EL (cell line): ENCODE measurements at places on chromosomes 7 and 10.

DNA sequence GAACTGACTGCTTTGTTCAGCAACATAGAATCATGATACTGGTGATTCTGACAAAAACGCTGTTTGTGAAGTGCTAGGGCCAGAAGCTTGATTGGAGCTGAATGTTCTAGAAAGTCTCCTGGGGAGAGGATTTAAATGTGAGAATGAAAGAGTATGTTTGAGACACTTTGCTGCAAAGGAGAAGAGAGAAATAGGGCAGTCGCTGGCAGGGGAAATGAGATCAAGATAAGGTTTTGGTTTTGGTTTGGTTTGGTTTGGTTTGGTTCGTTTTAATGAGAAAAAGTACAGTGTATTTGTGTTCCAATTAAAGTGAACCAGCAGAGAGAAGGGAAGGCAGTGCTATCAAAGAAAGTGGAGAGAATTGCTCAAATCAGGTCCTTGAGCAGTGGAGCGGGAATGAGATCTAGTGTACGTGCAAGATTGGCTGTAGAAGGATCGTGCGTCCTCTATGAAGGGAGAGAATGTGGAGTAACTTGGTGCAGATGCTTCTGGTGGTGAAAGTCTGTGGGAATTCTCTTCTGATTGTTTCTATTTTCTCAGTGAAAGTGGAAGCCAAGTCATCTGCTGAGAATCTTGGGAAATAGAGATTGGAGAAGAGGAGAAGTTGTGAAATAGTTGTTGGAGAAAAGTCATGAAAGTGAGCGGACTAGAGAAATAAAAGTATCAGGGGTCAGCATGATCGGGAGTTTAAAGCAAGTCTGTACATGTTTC, 270.5 kb downstream of the CCDC3 start:
- DNase-seq, result no peak

DNA sequence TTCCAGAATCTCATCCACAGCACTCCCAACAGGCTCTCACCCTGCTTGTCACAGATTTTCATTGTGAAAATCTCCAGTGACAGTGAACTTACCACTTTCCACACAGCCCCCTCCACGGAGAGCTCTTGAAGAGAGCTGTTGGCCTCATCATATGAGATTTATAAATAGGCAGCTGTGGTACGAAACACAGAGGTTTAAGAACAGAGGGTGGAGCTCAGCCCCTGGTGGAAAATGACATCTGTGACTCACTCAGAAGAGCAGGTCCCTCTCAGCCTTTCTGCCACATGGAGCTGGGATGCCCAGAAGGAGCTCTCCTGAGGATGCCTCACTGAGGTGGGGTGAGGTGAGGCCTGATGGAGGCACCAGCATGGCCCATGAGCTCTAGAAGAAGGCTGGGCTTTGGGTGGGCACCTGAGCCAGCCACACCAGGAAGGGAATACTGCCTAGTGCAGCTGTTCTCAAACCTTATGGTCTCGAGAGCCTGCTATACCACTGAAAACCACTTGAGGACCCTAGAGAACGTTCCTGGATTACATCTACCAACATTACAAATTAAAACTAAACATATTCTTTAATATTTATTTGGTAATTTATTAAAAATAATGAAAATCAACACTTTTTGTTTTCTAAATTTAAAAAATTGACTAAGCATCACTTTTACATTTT, 25.8 kb upstream of the EEPD1 start:
- no peak for DNase-seq

DNA sequence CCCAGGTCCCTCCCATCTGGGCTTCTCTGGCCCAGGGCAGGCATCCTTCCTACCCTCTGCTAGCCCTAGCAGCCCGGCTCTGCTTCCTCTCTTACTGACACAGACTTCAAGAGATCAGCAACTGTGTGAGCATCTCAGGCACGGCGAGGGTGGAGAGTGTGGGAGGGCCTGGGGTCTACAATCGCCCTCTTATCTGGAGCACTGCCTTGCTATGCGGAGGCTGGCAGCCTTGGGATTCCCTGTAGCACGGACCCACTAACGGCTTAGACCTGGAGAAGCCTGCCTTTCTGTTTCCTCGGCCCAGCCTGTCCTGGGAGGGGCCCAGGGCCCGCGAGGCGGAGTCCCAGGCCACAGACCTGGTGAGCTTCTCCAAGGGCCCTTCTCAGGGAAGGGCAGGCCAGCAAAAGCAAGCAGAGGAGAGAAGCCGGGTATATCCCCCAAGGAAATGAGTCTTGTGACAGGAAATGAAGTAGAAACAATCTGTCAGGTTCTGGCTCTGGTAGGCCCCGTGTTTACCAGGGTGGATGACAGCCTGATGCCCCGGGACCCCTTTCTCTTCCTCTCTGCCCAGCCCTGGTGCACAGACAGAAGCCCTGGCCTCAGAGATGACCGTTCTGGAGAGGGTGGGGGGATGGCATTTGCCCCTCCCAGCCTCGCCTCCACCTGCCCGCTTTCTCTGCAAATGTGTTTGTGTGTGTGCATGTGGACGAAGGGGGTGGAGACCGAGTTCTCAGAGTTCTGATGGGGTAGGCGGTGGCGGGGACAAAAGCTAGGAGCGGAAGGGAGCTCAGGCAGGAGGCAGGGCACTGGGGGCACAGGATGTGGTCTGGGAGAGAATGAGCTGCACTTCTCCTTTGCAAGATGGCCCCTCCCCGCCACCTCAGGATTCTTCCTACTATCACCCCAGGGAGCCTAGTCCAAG, 2.5 kb downstream of the LRCH4 start:
- peak; percentile 34 for DNase-seq

DNA sequence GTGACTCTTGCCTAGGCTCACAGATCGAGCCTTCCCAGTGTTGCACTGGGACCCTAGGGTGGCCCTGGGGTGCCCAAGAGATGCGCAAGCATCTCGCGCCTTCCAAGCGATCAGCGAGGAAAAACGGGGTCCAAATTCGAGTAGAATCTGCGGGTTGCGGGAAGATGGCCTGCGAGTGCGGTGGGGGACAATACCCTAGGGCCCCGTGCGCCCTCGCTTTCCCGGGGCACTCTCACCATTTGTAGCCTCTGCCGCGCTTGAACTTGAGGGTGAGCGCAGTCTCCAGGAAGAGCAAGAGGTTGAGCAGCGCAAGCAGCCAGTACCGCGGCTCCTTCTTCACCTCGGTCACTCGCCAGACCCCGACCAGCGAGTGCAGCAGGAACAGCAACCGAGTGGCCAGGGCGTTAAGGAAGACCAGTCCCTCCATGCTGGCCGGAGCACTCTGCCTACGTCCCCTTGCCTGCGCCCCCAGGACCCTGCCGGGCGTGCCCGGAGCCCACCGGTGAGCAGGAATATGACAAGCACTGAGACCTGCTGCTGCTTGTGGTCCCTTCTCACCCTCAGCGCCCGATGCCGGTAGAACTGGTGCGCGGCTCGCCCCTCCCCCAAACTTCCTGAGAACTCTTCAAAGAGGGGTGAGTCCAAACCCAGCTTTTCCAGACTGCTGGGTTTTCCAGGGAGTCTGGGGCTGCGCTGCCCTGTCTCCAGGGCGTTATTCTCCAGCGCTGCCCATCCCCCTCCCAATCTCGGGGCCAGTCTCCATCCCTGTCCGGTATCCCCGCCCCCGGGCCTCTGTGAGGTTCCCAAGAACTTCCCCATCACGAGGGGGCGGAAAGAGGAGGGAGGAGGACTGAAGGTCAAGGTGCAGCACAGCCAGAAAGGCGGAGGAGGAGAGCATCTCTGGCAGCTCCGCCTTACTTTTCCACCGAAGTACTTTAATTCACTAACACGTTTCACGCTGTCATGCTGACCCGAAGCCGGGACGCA, at the start of gene TMEM26:
Gene TMEM26, minus strand, starts transcription at position 727 of the 987 bp plus-strand sequence. Its CDS starts 300 bp downstream, at position 427.
- DNase-seq, result peak; percentile 65

DNA sequence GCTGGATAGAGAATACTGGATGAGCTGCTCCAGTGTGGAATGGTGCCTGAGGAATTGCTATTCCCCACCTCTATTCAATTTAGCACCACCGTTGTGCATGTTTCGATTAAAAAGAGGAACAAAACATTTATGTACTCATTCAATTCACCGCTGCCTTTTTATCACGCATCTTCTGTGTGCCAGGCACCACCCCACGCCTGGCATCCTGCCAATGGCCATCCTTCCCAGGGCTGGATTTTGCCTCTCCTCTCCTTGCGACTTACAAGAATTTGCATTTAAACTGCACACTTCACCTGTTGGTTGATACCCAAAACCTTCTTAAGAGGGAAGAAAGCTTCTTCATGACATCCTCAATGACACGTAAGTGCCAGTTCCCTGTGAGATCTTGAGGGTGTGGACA, 110.2 kb upstream of the DPP6 start:
- no peak for DNase-seq

DNA sequence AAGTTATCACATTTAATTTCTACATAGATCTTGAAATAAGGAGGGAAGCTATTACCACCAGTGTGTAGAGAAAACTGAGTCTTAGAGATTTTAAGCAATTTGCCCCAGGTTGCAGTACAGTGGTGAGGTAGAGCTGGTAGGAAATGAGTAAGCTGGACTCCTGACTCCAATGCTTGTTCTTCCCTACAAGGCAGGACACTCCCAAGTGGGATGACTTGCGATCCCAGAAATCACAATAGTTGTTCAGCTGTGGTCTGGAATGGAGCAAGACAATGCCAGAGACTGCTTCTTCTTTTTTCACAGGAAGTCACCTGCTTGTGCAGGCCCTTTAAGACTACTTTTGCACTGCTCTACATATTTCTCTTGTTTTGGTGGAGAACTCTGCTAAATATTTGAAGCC, 327.2 kb upstream of the BMPER start:
- DNase-seq, result no peak

- DNase-seq, result no peak
Measured at GRCh38 chr10:31536302-31536701, 217.3 kb downstream of the ZEB1 start.
